ENCODE measurements at places on chromosomes 6 and 20. TPM values are rescaled to one million over a fixed set of nuclear protein-coding genes. Genes with fewer than 3 reads are reported as not detected.

Gene F13A1
- 26.9 TPM for total RNA-seq

Gene ULBP2
- not detected for total RNA-seq

Gene GRM4
- not detected for total RNA-seq

Gene C6orf141
- total RNA-seq = 7.6 TPM

Gene ACSS1
- total RNA-seq = 37.8 TPM

Gene MRAP2
- total RNA-seq = 8.5 TPM

Gene RUNX2
- 2.5 TPM for total RNA-seq

Gene TINAG
- total RNA-seq = 48.0 TPM

Gene CD93
- 9.0 TPM for total RNA-seq

Gene OLIG3
- not detected for total RNA-seq

Gene DEFB124
- not detected for total RNA-seq

Gene PTK6
- total RNA-seq = 117 TPM

- no peak for DNase-seq
These were observed 60.9 kb upstream of the MC3R start for GRCh38 chr20:56187534-56188165.

- no peak for DNase-seq
These were observed 38.3 kb upstream of the DUSP22 start for GRCh38 chr6:254016-254415.

- DNase-seq = no peak
These were observed 234.6 kb downstream of the ANKRD60 start for GRCh38 chr20:57993716-57994431.

DNA sequence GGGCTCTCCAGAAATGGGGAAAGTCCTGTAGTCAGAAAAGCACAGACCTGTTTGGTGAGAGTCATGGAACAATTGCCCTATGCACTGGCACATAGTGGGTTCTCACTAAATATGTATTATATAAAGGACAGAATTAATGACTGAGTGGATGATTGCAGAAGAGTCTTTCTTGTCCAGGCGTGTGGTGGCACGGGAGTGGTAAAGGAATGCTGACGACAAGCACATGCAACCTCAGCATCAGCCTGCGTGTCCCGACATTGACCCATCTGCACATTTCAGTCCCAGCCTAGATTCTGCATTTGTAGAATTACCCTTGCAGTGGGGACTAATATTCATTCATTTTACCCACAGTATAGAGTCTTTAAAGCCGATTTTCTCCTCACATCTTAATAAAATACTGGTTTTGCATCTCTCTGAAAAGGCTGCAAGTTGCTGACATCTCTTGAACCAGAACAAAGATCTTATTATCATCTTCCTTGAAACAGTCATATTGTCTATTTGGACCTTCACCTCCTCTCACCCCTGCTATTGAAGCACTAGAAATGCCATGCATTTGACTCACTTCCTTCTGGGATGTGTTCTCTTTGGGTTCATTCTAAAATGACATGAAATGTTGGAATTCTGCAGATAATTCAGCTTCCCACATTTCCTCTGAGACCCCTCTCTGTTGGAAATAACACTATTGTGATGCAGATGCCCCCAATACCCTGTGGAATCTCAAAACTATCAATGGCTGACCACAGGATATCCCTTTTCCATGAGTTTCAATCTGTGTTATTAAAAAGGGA is 883.6 kb upstream of the FLRT3 start:
- no peak for DNase-seq

- no peak for DNase-seq
These were observed 244.7 kb upstream of the BTBD3 start for GRCh38 chr20:11672959-11673358.

DNA sequence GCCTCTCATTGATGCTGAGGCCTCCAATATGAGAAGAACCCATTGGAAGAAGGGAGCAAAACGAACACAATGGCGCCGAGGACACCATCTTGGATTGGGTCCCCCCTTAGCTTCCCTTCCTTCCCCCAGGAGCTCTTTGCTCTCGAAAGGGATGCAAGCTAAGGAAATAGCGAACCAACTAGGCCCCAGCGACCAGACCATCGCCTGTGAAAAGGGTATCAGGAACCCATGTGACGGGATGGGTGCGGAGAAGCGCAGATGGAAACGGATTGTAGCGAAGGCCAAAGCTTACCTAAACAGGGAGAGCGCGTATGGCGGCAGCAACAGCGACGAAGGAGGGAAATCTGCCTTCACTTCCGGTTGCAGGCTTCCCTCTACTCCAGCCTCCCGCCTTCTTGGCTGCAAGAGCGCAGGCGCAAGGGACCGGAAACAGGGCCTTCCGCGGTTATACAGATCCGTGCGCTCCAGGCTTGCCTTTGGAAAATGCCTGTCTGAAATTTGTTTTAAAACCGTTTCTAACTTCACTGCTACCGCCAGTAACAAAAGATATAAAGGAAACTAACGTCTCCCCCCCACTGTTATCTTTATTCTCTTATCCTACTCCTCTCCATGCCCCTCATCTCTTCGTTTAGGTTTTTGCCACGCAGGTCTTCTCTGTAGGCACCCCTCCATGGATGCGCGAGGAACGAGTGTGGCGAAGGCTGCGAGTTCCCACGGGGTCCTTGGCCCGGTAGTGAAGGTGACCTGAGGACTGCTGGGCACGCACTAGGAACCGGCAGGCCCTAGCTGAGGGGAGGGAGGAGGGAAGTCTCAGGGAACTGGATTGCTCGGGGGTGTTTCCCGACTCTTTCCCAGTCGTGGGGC is at the start of gene DDX39B:
Gene DDX39B, minus strand, starts transcription at position 346 of the 864 bp plus-strand sequence. CDS start 1,471 bp downstream, outside the sequence.
- peak; percentile 94 for DNase-seq

DNA sequence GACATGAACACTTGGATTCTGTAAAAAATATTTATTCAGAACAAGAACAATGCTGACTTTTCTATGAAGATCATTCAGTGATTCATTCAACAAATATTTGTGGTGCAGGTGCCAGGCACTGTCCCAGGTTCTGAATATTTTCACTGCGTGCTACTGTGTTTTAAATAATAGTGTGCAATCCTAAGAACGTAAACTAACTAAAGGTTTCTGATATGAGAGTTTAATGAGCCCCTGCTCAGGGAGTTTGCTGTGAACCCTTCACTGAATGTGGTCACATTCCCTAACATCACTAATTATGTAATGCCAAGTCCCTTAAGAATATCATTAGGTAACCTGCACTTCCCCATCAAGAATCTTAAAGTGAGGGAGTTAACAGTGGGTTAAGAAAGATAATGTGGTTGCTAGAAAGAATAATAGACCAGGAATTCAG is 1.7 kb upstream of the TMEM170B start:
- DNase-seq = no peak

- DNase-seq = no peak
These were observed 406.4 kb downstream of the QKI start for GRCh38 chr6:163820745-163821458.

GRCh38 chr20:57478176-57478575 is 46.8 kb downstream of the CTCFL start:
- DNase-seq = no peak

DNA sequence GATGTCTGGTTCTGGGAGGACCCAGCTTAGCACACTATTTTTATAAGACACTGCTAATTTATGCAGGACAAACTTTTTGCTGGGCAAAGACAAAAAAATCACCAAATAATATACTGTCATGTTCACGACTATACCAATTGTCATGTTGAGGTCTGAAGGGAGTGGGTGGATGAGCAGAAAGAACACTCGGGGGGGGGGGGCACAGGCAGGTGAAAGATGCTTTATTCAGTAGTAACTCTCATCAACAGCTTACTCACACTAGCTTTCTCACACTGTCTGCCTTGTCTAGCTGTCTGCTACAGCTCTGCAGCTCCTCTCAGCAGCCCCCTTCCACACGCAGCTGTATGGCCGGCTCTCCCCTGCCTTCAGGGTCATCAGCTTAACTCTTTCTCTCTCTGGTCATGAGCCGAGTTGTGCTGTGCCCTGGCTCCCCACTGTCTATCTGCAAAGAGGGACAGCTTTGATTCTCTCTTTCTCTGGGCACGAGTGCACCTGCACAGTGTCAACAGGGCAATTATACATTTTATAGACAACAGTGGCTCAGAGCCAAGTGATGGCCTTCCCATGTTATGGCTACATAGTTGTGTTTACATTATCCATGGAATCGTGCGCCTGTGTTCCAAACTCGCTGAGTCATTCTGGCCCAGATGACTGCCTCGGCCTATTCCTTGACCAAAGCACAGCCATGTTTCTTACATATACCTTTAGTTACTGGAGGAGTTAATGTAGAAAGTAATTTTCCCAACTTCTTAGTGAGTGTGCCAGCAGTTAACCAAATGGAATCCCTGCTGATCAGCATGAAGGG is 187.7 kb upstream of the PRSS16 start:
- peak; percentile 37 for DNase-seq

Measured in left colon (tissue), 2 donors.